T-helper 2 cell (primary cell): ENCODE measurements at places on chromosomes 12 and 14.

- DNase-seq, result no peak
These were observed 462.2 kb upstream of the TMPO start for GRCh38 chr12:98053202-98053601.

GRCh38 chr14:61257469-61258057 lies 23.6 kb downstream of the TMEM30B start:
- no peak for DNase-seq

DNA sequence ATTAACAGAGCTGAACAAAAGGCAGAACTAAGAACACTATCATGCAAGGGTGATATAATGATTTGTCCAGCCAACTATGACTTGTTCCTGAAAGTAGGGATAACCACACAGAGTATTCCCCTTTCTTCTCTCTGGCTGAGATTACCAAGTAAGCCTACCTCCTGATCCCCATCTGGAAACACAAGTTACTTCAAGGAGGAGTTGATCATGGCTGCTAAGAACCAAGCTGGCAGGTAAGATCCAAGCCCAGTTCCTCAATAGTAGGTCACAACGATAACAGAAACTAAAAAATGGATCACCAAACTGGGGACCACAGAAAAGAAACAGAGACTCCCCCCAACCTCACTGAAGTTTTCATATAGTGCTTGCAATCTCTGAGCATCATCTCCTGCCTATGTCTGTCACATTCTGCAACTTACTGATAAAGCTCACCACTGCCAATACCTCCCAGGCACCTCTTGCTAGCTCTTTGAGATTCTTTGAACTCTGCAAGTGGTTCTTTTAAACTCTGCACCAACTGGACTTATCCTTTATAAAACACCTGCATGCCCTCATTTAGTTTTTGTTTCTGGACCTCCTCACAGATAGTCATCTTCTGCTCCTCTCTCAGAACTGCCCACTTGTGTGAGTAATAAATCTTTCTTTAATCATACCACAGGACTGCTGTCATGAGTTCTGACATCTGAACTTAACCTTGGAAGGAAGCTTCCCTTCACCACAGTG lies 76.6 kb downstream of the LRP6 start:
- DNase-seq, result no peak

DNA sequence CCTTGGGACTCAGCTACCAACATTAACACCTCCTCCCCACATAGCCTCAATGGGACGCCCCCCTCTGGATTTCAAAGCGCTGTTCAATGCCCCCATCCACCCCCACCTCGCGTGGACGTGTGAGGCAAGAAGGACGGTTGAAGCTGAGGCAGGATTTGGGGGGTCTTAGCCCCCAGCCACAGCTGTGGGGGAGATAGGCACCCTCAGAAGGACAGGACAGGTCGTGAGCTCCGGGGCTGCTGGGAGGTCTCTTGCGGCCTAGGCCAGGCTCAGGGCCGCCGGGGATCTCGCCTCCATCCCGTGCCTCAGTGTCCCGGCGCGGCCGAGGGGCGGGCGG lies 8.3 kb upstream of the SP7 start:
- no peak for DNase-seq
